ENCODE measurements at places on chromosomes 4 and X.

GRCh38 chr4:2256156-2256731, 5.7 kb downstream of the MXD4 start:
- no peak for DNase-seq

DNA sequence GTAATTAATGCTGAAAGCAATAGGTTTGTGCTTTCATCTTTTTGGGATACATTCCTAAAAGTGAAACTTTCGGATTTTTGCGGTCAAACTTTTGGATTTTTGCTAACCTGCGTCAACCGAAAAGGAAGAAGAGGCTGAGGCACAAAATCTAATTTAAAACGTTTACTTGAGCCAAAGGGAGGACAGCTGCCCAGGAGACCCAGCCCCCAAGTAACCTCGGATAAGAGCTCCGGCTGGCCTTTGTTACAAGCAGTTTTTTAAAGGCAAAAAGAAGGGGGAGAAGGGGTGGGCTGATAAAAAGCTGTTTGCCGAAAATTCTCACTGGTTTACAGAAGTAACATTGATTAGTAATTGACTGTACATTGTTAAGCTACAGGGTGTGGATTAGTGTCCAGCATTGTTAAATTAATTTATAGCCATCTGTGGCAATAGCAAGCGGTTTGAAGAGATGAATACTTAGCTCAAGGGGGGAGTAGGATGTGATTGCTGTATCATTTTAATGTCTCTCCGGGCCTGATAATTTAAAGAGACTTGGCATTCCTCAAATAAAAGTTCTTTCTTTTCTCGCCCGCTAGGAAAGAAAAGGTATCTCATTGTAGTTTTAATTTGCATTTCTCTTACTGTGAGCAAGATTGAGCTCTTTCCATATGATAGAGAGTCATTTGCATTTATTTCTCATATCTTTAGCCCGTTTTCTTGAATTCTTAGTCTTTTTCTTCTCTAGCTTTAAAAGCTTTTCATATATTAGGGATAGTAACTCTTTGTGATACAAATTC, 59.1 kb upstream of the USP9X start:
- DNase-seq = no peak

DNA sequence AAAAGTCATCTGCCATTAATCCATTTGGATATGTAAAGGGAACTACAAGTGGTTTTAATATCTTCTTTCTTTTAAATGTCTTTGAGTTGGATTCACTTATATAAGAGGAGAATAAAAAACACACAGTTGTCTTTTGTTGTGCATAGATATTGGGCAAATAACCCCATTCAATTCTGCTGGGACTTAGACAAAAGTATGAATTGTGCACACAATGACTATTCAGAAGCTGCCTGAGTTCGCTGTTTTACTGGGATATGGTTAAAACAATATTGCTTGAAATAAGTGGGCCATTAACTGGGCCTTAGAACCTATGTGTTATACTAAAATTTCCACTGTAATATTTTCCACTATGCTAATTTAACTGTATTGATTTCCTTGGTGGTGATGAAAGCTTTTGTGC, 71.7 kb downstream of the PCYT1B start:
- DNase-seq = no peak

DNA sequence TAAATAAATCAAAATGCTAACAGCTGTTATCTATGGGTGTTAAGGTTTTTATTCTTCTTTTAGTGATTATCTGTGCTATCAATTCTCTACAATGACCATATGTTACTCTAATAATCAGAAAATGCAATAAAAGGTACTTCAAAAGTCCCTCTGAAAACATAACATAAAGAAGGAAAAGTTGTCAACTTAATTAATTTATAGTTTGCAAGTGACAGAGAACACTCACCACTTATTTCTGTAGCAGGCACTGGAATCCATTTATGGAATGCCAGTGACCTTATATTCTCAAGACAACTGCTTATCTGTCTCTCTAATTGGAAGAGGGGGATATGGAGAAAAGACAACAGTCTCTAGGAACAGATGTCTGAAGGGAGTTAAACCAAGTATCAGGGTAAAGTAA, 25.6 kb upstream of the PLS3 start:
- no peak for DNase-seq

GRCh38 chr4:32689518-32689917, 1969.3 kb downstream of the PCDH7 start:
- no peak for DNase-seq

GRCh38 chr4:108060686-108061321, 71.1 kb downstream of the HADH start:
- no peak for DNase-seq

GRCh38 chrX:49309401-49309981, 6.0 kb downstream of the GAGE10 start:
- no peak for DNase-seq

DNA sequence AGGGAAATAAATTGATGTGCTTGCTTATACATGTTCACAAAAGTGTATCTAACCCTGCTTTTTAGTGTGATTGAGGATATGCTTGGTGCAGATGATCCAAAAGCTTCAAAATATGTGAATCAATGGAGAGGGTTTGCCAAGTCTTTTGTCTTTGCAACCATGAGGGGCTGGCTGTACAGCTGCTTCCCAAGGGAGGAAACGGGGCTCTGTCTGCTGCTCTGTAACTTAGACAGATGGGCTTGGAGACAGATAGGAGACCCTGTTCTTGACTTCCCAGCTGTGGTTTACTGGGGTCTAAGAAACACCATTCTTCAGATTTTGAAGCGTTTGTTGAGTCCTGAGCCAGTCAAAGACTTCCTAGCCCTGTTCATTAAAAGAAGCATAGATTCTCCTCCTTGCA, 152.3 kb downstream of the DCLK2 start:
- DNase-seq = no peak

GRCh38 chr4:148216866-148217814, 225.1 kb downstream of the NR3C2 start:
- DNase-seq = peak; percentile 1

DNA sequence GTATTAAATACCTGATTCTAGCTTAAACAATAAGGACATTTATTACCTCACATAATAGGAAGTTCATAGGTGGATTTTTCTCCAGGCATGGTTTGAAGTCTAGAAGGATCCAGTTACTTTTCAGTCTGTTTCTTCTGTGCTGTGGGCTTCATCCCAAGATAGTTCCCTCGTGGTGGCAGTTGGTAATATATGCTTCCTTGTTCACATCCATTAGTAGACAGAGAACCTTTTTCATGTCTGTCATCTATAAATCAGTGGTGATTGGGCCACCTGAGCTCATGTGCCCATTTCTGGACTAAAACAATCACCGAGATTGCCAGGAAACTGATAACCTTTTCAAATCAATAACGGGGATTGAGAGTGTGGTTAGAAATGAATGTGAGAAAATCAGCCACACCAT, 97.7 kb downstream of the KDM6A start:
- no peak for DNase-seq

DNA sequence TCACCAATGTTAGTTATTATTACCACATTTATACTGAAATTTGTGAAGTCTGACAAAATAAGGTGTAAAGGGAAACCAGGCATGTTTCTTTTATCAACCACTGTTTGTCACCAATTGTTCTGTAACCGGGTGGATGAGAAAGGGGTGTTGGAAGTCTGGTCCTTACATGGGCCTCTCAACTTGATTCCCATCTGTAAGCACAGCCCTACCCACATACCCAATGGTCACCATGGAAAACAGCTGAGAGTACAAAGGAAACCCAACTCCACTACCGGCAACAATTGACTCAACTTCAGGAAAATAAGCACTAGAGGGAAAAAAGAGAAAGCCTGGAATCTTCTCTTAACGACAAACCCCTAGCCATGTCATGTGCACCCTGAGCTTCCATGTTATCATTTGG, 70.8 kb upstream of the PTCHD1 start:
- DNase-seq = no peak

DNA sequence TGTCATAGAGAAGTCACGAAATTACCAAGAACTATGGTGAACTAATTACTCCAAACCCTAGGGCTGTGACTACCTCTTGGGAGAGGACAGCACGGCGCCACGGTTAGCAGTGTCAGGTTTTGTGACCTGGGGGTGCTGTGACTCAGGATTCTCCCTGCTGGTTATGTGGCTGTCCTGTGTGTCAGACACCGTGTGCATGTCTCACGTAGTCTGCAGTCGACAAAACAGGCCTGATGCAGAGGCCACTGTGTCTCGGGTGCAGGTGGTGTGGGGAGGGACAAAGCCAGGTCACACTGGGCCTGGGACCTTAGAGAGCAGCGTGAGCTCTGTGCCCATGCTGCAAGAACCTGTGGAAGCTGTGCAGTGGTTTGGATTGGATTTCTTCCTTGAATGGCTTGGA, 34.1 kb downstream of the TNIP2 start:
- no peak for DNase-seq

DNA sequence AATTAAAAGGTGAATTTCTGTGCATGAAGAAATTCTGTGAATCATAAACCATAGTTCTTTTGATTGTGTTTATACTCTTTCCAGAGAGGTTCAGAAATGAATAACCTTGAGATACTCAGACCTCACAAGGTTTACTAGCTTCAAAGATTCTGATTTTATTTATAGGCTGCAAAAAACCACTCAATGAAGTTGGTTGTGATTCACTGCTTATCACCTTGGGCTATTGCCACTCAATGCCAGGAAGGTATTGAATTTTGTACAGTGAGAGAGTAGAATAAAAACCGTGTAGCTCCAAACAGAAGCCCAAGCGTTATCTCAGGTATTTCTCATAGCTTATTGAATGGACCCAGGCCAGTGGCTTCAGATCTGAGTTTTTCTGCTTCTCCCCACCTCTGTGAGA, 118.7 kb downstream of the FHIP1A start:
- no peak for DNase-seq

DNA sequence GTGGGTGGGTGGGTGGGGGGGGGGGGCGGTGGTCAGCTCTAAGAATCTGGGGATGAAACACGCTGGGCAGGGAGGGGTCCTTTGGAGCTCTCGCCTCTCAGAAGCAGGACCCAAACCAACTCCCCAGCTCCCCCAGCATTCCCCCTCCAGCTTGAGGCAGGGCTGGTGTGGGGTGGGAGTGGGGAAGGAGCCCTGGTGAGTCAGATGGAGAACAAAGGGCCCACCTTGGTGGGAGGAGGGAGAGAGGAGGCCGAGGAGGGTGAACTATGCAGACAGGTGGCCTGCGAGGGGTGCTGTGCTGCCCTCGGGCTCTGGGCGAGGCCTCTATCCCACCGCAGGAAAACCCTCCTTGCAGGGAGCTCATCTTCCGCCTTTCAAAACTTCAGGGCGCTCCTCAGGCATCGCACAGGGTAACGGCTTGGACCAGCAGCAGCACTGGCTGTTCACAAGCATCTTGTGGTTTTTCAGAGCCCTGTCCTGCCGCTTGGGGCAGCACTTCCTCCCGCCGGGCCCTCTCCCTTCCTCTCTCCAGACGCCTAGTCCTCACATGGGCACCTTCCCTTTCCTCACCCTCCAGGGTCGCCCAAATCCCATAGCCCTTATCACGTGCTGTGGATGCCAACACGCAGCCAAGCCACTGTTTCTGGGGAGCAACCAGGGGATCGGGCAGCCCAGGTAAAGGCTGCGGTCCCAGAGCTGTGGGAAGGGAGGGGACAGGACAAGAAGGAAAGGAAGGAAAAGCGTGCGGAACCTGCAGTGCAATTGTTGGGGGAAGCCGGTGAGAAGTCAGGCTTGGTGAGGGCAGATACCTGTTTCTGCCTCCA, 34.0 kb upstream of the GRPEL1 start:
- no peak for DNase-seq

DNA sequence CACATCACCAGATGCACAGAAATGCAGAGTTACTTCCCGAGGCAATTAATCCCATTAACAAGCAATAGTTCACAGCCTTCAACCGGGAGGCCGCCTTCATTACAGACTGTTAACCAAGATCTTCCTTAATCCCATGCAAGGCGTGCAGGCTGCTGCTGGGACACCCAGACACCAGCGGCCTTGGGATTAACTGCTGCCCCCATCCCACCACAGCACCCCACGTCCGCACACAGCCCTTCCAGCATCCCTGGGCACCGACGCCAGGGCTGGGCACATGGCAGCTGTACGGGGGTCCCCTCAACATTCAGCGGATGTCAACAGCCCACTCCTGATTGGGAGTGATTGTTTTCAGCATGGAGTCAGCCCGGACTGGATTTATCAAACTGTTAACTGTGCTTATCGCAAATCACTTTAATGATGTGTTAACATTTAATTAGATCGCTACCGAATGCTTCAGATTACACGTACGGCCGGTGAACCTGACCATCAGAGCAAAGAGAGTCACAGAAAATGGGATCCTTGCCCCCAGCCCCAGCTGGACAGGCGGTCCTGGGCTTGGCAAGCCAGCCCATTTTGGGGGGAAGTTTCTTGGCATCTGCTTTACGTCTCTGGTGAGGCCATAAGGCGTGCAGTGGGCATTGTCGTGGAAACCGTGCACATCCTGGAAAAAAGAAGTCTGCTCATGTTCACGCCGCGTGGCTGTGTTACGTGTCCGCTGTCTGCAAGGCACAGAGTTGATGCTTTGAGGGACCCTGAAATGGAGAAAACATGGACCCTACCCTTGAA, 126.4 kb downstream of the HMX1 start:
- DNase-seq = no peak

DNA sequence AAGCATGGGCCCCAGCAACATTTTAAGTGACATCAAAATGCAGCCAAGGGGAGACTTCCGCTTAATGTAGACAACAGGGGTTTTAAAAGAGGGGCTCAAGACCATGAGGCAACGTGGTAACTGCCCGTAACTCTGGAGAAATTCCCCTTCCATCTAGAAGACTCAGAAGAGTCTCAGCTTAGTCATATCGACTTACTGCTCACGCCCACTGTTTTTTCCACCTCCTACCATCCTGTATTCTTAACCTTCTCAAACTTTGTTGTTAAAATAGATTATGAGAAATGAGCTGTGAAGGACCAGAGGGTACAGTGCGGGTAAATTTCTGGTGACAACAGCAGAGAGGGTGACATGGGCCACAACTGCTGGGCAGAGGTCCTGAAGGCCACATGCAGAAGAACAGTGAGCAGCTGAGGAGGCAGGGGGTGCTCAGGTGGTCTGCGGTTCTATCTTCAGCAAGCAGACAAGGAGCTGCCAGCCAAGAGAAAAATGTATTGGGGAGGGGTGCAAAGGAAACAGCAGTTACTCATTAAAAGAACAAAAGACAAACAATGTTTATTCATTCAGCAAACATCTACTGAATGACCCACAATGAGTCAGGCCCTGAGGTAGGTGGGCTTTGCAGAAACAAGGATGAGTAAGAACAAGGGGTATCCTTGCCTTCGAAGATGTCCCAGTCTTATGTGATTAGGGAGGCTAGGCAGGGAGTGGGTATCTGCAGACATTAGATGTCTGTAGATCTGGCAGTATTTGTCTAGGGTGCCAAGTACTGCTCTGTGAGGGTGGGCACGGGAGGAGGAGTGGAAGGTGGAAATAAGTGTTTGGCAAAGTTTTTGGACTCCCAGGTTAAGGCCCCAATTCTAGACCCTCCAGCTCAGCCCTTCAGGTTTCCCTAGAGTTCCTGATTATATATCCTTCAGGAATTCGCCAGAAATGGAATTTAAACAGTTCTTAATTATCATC, 175.3 kb downstream of the TSPAN5 start:
- DNase-seq = no peak

- no peak for DNase-seq
Measured at GRCh38 chr4:131093303-131093702, 1997.4 kb downstream of the C4orf33 start.

GRCh38 chrX:18721683-18722499, 14.4 kb downstream of the PPEF1 start:
- no peak for DNase-seq

GRCh38 chrX:19162851-19163250, 40.6 kb upstream of the ADGRG2 start:
- DNase-seq = no peak

All from stimulated activated CD8-positive, alpha-beta memory T cell treated with anti-CD3 and anti-CD28 coated beads, Interleukin-4, amount 100 ng/mL, for 1 hour (primary cell).